Naive B cell (primary cell): ENCODE measurements at places on chromosomes 12 and 14. TPM values are rescaled to one million over a fixed set of nuclear protein-coding genes. Genes with fewer than 3 reads are reported as not detected.

SERPINA9 gene
- polyA plus RNA-seq: not detected

GRCh38 chr14:26859483-26859882, 261.6 kb upstream of the NOVA1 start:
- H3K4me1 ChIP-seq: no peaks in the 10 kb centered on the region
- H3K27ac ChIP-seq: no peak overlapping the region
- no peak overlapping the region for H3K4me3 ChIP-seq
- H3K36me3 ChIP-seq: no peaks in the 10 kb centered on the region

AMDHD1 gene
- polyA plus RNA-seq: 0.85 TPM

DNA sequence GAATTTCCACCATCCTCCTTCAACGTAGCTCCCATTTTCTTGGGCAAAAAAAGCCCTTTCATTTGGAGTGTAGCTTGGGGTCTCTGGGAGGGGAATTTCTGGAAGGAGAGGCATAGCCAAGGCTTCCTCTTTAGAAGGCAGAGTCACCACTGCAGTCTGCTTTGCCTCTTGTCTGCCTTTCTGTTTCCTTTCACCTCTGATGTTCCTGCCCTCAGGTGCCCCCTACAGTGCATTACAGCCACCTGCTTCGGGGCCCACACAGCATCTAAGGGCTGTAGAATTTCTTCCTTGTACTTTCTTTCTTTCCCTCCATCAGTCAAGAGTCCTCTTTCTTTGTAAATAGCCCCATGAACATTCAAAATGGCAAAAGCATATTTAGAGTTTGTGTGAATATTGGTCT, 1313.9 kb downstream of the TMEM121 start:
- H3K36me3 ChIP-seq: no peaks in the 10 kb centered on the region
- DNase-seq: peak; percentile 32
- H3K4me3 ChIP-seq: no peak overlapping the region
- peaks cover 33% of the 10 kb centered on the region for H3K4me1 ChIP-seq
- no peaks in the 10 kb centered on the region for H3K27me3 ChIP-seq

OR6C2 gene
- polyA plus RNA-seq: not detected

LTBP2 gene
- polyA plus RNA-seq: 0.86 TPM

- H3K27ac ChIP-seq: peak overlapping the region; percentile 33
- H3K4me3 ChIP-seq: no peak overlapping the region
- no peak for DNase-seq
- H3K27me3 ChIP-seq: peaks cover 27% of the 10 kb centered on the region
Measured at GRCh38 chr12:1501001-1501400, 93.4 kb downstream of the FBXL14 start.

CSRP2 gene
- polyA plus RNA-seq: 1.2 TPM
